ENCODE measurements at places on chromosomes 5 and 9.

GRCh38 chr9:74951725-74952151 is 974 bp downstream of the C9orf40 start:
- no peak for DNase-seq

GRCh38 chr5:150114773-150115408 is 28.5 kb upstream of the CSF1R start:
- DNase-seq = no peak

- no peak for DNase-seq
Observed at GRCh38 chr9:94974154-94974879, 247.8 kb downstream of the AOPEP start.

DNA sequence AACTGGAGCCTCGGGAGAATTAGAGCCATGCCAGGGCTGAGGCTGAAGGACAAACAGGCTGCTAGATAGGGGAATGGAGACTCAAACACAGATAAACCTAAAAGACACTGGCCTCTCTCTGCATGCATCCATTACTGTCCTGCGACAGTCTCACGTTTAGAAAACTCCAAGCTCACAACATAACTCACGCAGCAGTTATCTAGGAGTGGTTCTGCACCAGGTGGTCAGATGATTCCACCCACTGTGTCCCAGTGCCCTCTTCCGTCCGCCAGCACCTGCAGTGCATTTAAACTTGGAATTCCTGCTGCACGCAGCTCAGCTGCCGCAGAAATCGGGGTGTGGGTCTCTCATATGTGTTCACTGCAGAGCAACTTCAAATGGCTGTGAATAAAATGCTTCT is 272.6 kb upstream of the IRX2 start:
- DNase-seq = no peak

DNA sequence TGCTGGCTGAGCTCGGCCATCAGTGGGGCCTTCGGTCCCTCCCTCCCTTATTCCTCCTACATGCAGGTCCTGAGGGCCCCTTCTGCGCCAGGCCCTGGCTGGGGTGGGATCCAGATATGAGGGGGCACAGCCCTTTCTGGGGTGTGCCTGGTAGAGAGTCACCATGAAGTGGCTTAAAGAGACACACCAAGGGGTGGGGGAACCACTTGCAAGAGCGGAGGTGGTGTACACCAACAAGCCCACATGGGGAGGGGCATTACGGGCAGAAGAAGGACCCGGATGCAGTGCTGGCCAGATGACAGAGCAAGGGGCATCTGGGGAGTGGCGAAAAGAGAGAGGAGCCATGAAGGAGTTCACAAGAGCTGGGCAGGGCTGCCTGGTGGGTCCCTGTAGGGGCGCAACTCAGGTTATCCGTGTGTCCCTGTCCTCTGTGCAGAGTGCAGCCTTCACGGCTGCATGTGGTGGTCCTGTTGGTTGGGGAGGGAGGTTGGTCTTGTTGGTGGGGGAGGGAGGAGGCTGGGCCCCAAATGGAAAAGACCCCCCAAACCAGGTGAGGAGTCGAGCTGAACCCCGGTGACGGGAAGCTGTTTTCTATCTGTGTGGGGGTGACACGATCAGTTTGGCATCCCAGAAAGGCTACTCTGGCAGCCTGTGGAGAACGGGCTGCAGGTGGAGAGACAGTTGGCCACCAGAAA is 158.1 kb downstream of the DAB2IP start:
- DNase-seq = no peak

DNA sequence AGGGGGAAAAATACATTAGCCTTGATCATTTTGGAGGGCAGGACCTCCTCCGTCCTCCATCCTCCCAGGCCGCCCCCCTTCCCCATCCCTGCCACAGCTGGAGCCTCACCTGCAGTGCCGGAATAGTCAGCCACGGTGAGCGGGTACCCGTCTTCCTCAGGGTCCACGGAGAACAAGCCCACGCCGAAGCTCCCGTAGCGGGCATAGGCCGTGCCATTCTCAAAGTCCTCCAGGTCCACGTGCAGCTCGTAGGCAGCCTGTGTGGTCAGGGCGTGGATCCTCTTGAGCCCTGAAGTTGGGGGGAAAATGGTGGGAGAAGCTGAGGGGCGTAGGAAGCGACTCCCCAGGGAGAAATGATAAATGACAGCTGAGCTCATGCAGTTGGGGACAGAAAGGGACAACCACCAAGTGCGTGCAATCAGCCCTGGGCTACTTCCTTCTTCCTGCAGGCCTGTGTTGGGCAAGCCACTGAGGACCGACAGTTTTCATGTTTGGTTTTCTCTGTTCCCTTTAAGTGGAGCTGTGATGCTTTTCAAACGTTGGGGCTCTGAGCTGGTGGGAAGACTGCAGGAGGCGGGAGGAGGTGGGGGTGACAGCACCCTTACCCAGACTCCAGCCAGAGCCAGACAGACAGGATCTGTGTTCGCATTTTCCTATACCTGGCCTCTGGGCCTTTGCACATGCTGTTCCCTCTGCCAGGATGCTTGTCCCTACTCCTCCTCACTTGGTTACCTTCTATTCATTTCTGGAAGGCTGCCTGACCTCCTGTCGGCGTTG is 8.7 kb upstream of the QRFP start:
- no peak for DNase-seq

GRCh38 chr5:150619359-150620230 is 20.9 kb upstream of the SYNPO start:
- DNase-seq = no peak

GRCh38 chr5:147821766-147822165 is 9.7 kb downstream of the SPINK1 start:
- DNase-seq = no peak

- no peak for DNase-seq
Observed at GRCh38 chr9:77649109-77649812, 1.1 kb upstream of the GNA14 start.

GRCh38 chr9:122780026-122780425 is 8.7 kb upstream of the OR5C1 start:
- DNase-seq = no peak

DNA sequence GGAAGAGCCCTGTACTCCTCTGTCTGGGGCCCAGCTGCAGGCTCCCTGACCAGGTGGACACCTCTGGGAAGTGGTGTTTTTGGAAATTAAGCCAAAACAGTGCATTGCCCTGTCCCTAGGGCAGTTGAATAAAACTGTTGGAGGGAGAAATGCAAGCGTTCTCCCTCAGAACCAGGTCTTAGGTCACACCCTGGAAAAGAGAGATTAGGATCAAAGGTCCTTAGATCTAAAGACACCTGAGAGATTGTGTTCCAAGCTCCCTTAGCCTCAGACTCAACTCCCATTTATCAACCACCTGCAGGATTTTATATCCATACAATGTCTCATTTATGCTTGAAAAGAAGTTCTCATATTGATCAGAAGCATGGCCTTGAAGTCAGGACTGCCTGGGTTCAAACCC is 64.8 kb downstream of the PAPPA start:
- no peak for DNase-seq

- DNase-seq = no peak
Observed at GRCh38 chr9:68704498-68704813, 584 bp upstream of the PIP5K1B start.

GRCh38 chr9:137434498-137435380 is 6.4 kb downstream of the ENTPD8 start:
- DNase-seq = no peak

DNA sequence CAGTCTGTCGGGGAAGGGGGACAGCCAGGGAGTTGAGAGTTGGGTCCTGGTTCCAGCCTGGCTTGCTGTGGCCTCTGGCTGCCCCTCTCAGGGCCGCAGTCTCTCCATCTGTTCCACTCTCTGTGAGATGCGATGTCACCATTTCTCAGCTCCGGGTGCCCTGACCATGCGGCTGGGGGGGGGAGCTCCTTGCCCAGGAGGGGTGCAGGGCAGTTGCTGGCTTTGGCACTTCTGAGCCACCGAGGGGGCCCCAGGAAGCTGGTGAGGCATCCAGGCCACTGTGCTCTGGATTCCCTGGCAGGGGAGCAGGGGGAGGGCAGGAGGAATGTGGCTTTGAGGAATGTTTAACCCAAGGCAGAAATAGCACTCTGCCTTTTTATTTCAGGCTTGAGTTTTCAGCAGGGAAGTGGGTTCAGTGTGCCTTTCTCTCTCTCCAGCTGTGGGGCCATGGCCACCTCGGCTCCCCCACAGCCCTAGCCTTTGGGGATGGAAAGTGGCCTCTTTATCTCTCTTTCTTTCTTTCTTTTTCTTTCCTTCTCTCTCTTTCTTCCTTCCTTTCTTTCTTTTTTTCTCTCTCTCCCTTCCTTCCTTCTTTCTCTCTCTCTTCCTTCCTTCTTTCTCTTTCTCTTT is 11.0 kb downstream of the NCS1 start:
- DNase-seq = no peak

GRCh38 chr5:14326035-14326903 is 183.1 kb downstream of the TRIO start:
- no peak for DNase-seq

GRCh38 chr5:9878206-9878605 is 248.1 kb upstream of the TAS2R1 start:
- no peak for DNase-seq

- no peak for DNase-seq
Observed at GRCh38 chr9:131739133-131739958, 530 bp downstream of the RAPGEF1 start.

DNA sequence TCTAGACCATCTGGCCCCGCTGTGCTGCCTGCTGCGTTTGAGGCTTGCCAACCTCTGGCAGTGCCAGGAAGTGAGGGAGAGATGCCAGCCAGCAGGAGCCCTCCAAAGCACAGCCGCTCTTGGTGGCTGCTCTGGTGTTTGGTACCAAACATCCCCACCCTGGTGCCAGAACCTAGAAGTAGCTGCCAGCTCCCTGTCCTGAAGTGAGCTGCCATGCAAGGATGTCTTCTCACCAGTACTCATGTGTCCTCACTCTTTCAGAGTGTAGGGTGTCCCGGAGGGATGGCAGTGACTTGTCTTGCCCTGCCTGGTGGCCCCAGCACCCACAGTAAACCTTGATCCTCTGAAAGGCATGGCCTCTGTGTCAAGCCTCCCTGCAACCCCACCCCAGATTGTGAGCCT is 43.4 kb downstream of the AMBP start:
- no peak for DNase-seq

DNA sequence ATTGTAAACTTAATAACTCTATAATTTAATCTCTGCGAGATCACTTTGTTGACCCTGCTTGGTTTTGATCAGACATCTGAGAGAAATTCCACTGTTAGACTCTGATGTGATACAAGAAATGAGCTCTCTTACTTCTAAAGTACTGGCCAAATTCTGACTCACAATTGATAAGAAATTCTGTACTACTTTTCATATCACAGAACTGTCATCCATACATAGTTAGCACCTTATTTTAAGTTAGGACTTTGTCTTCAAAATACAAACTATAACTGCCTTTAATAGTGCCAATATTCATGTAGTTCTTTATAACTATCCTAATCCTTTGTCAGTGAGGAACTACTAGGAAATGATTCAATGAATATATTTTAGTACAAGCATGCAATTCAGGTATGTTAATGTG is 23.4 kb downstream of the MARCHF11 start:
- DNase-seq = no peak

DNA sequence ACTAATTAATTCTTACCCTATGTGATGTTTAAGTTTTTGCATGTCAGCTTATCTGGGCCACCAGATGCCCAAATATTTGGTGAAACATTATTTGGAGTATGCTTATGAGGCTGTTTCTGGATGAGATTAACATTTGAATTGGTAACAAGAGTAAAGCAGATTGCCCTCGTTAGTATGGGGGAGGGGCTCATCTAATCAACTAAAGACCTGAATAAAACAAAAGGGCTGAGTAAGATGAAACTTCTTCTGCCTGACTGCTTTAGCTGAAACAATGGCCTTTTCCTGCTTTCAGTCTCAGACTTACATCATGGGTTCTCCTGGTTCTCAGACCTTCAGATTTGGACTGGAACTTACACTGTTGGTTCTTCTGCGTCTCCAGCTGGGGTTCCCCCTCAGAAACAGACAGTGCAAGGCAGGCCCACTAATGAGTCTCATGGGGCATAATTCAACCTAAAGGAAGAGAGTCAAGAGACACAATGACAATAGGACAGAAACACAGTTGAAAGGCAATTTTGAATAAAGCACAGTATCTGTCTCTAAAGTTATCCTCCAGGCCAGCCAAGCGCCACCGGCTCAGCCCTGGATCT is 288.4 kb downstream of the CAAP1 start:
- no peak for DNase-seq

DNA sequence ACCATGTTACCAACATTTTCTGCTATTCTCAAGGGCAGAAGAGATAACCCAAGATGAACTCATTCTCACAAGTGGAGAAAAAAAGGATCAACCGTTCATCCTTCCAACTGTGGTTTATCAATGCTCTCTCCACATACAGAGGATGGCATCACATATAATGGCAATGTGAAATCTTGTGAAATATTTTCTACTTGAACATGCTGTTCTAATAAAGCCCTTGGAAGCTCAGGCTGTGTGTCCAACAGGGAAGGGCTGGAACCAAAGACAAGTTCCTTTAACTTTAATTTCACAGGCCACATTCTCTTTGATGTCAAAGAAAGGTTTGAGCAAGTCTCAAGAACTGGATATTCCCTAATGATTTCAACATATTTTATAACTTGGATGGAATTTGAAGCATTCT is 230.5 kb downstream of the SPOCK1 start:
- DNase-seq = no peak

DNA sequence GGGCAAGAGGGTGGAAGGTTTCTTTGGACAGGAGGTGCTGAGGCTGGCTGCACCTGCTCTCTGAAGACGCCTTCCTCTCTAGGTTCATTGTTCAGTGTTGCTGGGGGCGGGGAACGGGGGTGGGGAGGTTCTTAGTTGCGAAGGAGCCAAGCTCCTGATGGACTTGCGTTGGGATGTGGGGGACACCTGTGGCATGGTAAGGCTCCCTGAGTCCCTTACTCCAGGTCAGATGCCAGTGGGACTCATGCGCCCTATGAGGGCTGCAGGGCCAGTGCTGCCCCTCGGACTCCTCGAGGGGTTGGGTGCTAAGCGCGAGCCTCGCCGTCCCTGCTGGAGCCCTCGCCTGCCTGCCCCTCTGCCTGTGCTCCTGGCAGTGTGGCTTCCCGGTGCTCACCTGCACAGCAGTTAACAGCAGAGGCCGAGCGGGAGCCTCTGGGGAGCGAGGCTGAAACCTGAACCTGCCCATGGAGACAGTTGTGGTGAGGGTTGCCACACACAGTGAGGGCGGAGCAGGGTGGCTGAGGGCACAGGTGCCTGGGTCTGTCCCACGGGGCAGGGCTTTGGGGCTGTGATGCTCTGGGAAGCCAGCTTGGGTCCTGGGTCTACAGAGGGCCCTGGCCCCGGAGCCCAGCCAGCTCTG is 5.5 kb downstream of the RNU6ATAC start:
- DNase-seq = no peak
